ENCODE measurements at places on chromosomes 5 and 9.

GRCh38 chr5:151733358-151734063 is 24.9 kb downstream of the ATOX1 start:
- no peak for DNase-seq

DNA sequence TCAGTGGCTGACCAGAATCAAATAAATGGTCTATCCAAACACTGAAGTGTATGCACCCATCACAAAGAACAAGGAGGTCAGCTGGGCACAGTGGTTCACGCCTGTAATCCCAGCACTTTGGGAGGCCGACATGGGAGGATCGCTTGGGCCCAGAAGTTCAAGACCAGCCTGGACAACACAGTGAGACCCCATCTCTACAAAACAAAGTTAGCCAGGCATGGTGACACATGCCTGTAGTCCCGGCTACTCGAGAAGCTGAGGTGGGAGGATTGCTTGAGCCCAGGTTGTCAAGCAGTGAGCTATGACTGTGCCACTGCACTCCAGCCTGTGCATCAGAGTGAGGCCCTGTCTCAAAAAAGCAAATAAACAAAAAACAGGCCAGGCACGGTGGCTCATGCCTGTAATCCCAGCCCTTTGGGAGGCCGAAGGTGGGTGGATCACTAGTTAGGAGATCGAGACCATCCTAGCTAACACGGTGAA is 40.5 kb downstream of the SEMA4D start:
- no peak for DNase-seq

GRCh38 chr5:38575476-38575875 is 19.0 kb upstream of the LIFR start:
- no peak for DNase-seq

GRCh38 chr5:98401656-98402055 is 371.8 kb upstream of the RGMB start:
- DNase-seq = no peak

GRCh38 chr9:136625101-136626065 is 37.3 kb upstream of the EGFL7 start:
- no peak for DNase-seq

GRCh38 chr5:3353561-3353960 is 242.1 kb upstream of the IRX1 start:
- no peak for DNase-seq

DNA sequence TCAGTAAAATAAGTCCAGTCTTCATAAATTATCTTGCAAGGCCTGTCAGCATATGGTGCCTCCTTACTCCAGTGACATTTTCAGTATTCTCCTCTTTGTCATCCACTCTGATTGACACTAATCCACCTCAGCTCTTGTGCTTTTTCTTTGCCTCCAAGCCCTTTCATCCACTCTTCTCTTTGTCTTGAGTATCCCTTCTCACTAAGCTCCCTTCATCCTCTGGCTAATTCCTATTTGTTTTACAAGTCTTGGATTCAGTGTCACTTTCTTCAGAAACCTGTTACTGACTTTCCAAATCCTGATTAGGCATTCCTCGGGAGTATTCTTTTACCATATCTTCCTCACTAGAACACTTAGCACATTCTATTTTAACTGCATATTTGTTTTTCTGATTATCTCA is 100.6 kb upstream of the VCAN start:
- no peak for DNase-seq

DNA sequence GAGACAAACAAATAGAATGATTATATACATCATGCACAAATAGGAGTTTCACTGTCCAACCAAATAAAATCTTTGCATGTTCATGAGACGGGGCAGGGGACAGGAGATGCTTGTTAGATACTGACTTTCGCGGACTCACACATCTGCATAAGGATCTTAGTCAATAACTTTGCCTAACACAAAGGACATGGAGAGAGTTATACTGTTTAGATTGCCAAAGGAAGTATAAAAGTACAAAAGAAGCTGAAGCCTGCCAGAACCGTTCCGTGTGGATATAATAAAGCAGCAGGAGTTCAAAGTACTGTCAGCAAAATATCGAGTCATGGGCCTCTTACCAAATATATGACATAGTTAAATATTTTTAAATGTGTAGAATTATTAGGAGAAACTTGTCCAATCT is 1148.4 kb downstream of the EFNA5 start:
- no peak for DNase-seq

DNA sequence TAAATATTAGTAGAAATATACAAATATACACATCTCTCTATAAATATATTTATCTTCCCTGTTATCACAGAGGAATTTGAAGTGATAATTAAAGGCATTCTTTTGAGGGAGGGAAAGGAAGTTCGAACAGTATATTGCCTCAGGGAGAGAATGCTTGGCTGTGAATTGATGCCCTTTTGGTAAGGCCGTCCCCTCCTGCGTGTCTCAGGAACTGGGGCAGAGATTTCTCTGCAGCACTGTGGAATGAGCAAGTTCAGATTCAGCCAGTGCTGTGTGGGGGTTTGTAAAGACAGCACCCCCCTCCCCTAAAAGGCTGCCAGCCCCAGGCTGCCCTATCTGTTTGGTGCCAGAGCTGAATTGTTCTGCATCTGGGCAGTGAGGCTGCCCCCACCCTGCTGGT is 42.0 kb downstream of the UBE2QL1 start:
- no peak for DNase-seq

DNA sequence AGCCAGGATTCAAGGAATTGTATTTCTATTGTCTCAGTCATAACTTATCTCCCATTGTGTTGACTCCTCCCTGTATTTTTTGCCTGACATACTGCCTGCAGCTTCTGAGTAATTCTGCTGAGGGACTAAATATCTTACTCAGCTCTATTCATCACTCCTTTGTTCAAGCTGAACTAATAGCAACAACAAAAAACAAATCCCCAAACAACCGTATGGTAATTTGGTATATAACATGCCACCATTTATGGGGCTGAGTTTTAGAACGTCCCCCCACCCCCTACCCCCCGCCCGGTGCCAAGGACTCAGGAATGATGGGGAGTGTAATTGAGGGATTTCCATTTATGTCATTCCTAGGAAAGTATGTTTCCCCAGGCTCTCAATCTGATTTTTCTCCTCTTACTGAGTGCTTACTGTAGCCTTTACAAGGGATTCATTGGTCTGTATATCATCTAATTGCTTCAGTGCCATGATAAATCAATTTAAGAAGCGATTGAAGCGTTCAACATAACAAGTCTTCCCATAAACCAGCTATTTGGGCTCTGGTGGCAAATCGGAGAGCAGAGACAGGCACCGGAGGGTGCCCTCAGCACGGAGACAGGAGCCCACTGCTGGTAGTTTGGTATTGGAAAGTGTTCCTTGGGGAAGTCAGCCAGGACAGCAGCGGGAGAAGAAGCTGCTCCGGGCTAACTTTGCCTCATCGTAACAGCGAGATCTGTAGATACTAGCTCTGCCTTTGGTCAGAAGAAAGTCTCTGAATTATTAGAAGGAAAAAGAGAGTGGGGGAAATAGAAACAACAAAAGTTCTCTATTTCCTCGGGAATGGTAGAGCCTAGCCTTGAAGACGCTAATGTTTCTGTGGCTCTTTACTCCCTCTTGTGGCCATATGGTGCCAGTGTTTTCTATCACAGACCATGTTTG is 40.7 kb upstream of the HSD17B4 start:
- no peak for DNase-seq

DNA sequence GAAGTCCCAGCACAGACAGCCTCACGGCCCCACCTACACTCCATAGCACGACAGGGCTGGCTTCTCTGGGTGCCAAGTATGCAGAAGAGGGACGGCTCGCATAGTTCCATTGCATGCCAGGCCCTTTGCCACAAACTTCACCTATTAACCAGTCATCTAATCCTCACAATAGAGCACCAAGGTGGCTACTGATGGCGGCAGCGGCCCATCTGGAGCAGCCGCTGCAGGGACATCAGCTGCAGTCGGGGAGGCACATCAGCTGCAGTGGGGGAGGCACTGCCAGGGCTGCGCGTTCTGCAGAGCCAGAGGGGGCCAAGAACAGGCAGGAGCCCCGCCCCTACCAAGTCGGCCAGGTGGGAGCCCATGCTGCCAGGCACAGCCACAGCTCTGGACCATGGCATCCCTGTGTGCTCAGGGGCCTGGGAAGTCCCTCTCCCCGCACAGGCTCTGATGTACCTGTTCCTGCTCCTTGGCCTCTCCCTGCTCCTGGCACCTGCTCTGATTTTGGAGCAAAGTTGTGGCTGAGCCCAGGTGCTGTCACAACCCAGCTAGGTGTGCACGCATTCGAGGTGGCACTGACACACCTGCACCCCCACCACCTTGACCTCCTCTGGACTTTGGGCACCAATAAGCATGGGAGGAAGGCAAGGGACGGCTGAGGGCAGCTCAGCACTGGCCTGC is 61.5 kb upstream of the SYNPO start:
- no peak for DNase-seq

DNA sequence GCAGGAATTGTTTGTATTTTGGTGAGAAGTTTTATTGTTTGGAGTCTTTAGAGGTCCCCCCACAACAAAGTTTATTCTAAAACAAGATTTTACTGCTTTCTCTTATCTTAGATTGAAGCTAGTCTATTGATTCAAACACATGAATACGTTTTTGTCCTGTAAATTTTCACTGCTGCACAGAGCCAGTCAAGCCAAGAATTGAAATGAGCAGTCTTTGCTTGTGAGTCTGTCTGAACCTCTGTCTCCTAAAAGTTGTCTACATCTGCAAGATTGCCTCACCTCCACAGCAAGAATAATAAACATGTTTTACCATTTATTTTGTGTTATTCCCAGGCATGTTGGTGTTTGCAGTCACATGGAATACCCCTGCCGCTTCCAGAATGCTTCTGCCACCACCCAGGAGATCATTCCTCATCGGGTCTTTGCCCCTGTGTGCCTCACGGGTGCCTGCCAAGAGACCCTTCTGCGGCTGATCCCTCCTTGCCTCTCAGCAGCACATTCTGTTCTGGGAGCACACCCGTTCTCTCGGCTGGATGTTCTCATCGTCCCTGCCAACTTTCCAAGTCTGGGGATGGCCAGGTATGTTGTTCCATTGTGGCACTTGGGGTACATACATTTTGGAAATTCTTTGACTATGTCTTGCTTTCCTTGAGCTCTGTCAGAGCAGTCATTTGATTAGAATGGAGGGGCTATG is 74.1 kb downstream of the AOPEP start:
- no peak for DNase-seq

DNA sequence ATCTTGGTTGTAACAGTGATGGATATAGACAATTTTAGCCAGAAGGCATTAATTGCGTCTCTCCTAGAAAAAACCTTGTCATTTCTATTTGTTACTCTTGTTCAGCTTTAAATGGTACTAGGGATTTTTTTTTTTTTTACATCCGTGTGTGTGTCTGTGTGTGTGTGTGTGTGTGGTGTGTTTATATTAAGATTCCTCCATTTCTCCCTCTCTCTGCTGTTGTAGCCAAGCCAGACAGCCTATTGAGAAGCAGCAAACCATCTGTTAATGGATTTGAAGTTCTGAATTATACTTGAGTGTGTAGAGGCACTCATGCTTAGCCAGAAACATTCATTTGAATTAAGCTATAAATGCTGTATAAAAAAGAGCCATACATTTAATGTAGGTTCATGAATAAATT is 72.3 kb downstream of the SLF1 start:
- DNase-seq = no peak

DNA sequence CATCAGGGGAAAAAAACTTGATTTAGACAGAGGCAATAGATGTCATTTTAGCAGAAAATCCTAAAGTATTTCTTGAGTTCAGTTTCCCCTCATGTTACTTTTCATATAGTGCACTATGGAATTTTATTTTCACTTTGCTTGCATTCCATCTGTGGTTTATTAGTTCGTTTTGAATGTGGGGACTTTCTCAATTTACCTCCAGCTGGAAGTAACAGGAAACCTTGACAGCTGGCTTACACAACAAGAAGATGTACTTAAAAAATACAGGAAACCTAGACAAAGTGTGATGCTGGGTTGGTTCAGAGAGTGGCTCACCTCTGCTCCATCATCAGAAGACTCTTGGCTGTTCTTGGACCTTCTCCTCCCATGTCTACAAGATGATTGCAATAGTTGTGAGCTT is 567.0 kb downstream of the CETN3 start:
- DNase-seq = no peak

GRCh38 chr9:27676827-27677226 is 103.5 kb upstream of the C9orf72 start:
- DNase-seq = no peak

DNA sequence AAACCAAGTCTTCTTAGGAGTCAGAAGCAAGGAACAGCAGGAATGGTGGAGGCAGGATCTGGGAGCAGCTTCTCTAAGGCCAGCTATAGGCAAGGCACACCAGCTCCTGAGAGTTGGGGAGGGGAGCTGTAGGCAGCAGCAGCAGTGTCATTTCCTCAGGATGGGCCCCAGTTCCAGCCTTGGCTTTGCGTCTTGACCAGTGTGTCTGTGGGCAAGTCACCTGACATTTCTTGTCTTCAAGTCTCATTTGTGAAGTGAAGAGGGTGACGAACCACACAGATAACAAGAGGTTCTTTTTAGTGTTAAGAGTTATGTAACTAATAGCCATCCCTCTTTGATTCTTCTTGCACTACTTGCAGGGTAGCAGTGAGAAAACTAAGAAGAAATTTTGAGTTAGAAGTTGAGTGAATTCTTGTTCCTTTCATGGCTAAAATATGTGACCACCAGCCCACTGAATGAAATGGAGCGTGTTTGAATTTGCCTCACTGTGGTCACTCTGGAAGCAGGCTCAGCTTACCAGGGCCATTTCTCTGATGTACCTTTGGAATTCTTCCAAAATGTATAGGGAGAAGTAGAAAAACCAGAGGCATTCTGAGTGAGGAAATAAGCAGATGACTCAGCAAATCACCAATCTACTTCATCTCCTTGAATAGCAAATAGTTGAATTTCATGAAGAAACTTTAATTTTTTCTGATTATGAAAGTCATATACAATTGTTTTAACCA is 42.4 kb downstream of the RHOBTB3 start:
- DNase-seq = no peak

DNA sequence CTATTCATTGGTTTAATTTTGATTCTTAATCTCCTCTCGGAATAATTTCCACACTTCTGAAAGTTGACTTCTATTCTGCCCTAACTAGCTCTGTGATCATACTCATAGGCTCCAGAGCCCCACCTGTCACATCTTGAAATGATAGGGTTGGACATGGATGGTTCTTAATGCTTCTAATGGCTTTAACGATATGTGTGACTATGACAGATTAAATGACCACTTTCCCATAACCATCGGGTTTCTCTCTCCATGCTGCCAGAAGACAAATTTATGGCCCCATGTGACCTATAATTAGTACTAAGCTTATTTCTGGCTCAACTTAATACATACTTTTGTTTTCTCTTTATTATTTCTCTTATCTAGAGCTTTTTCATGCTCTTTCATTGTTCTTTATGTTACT is 251.1 kb upstream of the TUT7 start:
- no peak for DNase-seq

DNA sequence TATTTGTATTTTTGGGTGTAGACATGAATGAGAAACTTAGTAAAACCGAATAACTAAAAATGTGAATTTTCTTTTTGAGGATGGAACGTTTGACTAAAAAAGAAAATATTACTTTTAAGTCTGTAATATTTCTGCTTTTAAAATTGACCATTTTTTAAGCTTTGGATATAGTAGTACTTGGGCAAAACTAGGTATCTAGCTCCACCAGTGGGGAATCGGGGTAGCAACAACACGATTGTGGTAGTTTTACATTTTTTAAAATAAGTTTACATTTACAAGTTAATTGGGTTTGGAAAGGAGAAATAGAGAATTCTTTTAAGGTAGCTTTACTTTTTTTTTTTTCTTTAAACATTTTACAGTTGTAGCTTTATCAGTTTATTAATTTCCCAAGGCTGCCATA is 154.4 kb downstream of the MAN2A1 start:
- DNase-seq = no peak

- no peak for DNase-seq
Observed at GRCh38 chr5:155554500-155554899, 540.9 kb downstream of the KIF4B start.
